Left ventricle myocardium inferior (tissue), 1 donor: ENCODE measurements at places on chromosomes 12 and 14.

DNA sequence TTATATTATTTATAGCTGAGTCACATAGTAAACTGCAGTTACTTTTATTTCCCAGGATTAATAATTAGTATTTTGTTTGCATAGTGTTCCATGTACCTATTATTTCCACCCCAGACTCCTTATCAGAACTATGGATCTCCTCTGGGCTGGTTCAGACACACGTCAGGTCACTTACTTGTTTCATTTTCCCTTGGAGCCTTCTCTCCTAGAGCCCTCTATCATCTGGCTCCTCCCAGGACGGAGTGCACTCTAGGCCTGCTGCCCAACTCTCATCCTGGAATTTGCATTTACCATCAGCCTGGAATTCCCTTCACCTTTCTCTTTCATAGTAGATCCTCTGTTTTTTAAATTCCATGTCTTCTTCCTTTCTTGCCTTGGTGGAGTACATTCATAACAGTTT is 28.5 kb upstream of the GALNT16 start:
- no peak for DNase-seq

DNA sequence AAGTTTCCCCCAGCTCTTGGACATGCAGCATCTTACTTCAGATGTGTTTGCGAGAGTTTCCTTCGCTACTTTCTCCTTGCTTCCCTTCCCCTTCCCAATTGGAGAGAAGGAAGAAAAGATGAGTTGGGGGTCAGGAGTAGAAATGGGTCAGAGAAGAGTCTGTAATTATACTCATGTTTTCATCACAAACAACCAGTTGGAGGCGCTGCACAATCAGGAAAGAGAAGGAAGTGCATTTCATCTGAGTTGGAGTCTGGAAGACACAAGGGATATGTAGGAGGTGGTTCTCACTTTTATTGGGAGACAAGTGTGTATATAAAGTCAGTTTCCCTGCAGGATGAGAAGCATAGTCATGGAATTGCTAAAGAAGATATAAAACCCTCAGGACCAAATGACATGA is 31.3 kb upstream of the VSX2 start:
- no peak for DNase-seq

DNA sequence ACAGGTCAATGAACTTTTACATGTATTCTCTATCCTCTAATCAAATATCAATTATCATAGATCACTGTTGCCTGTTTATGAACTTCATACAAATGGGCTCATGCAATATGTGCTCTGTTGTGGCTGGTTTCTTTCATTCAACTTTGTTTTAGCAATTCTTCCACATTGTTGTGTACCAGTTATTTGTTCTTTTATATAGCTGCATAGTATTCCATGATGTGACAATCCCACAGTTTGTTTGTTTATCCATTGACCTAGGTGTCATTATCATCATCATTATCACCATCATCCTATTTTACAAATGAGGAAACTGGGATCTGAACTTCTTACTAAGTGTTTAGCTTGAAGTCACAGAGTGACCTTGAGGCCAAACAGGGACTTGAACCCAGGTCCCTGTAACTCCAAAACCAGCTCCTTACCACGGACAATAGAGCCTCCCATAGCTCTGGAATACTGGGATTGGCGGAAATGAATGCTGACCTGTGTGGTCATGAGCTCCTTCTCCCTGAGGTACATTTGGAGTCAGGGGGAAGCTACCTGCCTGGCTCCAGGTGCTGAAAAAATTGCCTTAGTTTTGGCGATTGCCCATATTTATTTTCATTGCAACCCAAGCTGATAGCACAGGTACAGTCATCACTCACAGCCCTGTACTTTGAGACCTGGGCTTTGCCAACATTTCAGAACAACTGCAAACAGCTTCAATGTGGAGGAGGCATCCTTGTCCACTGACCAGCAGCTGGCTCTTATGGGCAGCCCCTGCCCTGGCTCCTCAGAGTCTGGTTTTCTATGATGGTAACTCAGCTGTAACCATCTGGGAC is 9.2 kb downstream of the ZFP36L1 start:
- DNase-seq, result no peak

DNA sequence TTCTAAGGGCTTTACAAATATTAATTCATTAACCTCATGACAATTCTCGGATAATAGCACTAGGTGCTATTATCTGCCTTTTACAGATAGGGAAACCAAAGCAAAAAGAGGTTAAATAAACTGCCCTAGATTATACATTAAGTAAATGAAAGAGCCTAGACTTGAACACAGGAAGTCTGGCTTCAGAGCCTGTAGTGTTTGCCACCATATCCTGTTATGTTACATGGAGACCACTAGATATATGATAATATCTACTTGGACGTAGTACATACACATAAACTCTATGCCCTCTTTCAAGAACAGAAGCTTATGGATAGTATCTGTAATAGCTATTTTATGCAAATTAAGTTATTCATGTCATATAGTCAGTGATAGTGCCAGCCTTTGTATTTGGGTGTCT is 16.9 kb upstream of the MYF6 start:
- DNase-seq, result no peak

DNA sequence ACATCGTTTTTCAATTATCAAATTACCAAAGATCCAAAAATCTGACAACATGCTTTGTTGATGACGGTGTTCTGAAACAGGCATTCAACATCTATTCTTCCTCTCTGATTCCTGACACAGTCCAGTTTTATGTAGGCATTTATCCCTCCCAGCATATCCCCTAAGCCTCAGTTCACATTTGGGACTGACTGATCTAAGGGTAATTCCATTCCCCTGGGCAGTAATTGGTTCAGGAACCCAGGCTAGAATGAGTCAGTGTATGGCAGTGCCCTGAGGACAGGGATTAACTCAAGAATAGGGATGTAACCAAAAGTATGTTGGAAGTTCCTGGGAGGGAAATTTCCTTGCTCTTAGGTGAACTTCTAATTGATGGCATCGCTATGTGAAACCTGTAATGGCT is 10.3 kb upstream of the PCNX1 start:
- DNase-seq, result no peak

DNA sequence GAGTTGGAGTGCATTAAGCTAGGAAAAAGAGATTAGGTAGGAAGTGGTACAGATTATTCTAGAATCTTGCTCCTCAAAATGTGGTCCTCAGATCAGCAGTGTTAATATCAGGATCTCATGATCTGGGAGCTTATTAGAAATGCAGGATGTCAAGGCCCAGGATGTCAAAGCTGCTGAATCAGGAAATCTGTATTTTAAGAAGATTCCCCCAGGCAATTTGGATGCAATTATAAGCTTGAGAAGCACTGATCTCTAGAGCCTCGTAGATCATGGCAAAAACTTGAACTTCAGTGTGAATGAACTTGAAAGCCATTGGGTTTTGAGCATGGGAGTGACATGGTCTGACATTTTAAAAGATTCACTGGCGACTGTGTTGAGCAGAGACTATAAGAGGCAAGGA is 6.6 kb downstream of the NCAPD2 start:
- no peak for DNase-seq
